ENCODE measurements at places on chromosomes 13 and 19.

GRCh38 chr13:42168496-42168895, 103.5 kb upstream of the AKAP11 start:
- DNase-seq = no peak

GRCh38 chr13:47277774-47278173, 380.9 kb upstream of the HTR2A start:
- no peak for DNase-seq

DNA sequence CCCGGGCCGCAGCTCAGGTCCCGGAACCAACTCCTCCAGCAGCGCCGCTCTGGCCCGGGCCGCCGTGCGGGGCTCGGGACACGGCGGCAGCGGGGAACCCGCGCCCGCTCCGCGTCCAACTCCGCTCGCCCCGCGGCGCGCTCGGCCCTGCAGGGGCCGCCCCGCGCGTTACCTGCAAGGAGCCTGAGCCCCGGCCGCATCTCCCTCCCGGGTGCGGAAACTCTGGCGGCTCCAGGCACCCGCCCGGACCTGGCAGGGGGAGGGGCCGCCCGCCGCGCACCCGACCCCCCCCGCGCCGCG, at the start of gene TMTC4:
Gene TMTC4 (minus strand): TSS at position 224 of the 300 bp plus-strand sequence. CDS start 4,433 bp downstream, outside the sequence.
- no peak for DNase-seq

GRCh38 chr13:75687150-75687763, 51.1 kb downstream of the LMO7 start:
- DNase-seq = no peak

- DNase-seq = no peak
These were observed 14.3 kb upstream of the QTRT1 start for GRCh38 chr19:10686661-10687517.

DNA sequence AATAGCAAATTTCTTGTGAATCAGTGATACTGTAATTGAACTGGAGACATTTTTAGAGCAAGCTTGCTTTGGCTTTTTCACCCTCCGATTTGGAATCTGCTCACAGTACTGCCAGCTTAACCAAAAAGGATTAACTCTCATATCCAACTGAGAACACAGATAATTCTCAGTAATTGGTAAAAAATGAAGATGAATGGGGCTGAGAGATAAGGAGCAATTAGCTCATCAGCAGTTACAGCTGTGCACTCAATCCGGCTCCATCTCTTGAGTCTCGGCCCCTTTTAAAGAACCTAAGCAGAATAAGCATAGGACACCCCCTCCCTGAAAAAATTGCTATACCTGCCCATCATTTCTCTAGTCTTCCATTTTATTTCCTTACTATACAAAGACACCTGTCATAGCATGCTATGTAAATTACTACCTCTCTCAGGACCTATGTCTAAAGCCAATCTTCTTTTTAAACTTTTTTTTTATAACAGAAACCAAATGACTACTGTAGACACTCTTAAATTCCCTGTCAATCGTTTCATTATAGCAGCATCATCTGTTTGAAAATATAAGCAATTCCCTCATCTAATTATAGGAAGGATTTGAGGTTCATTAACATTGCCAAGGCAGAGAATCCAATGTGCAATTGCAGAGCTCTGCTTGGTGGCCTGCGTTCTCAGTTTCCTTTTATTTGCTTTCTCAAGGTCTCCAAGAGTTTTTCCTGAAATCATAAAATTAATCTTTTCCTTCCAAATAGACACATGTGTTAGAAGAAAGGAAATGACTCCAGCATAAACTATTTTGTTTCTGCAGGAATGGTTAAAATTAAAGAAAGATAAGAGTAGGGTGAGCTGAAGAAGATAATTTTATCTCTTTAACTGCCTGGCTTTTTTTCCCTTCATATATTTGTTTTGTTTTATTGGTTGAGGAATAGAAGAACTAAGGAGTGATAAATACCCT, 242.1 kb downstream of the DACH1 start:
- no peak for DNase-seq

DNA sequence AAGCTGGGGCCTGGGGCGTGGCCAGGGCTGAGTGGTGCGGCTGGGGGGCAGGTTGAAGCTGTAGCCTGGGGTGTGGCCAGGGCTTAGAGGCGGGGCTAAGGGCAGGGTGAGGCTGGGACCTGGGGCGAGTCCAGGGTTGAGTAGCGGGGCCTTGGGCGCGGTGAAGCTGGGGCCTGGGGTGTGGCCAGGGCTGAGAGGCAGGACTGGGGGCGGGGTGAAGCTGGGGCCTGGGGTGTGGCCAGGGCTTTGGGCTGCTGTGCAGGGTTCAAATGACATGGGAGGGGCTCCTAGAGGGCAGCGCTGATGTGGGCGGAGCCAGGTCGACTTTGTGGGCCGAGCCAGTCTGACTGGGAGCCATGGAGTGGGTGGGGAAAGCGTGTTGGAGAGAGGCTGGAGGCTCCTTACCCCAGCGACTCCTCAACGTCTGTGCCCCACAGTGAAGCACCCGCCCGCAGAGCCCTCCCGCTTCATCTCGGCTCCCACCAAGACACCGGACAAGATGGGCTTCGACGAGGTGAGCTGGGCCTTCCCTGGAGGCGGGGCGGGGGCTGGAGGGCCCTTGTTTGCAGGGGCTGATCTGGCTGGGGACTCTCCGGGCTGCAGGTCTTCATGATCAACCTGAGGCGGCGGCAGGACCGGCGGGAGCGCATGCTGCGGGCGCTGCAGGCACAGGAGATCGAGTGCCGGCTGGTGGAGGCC, 21.5 kb downstream of the COLGALT1 start:
- DNase-seq = no peak

GRCh38 chr13:73230716-73231115, 171.9 kb downstream of the KLF5 start:
- DNase-seq = no peak

- DNase-seq = no peak
These were observed 2.8 kb upstream of the EPSTI1 start for GRCh38 chr13:42994878-42995277.

- DNase-seq = no peak
These were observed 13.9 kb downstream of the COL4A1 start for GRCh38 chr13:110293037-110293436.

DNA sequence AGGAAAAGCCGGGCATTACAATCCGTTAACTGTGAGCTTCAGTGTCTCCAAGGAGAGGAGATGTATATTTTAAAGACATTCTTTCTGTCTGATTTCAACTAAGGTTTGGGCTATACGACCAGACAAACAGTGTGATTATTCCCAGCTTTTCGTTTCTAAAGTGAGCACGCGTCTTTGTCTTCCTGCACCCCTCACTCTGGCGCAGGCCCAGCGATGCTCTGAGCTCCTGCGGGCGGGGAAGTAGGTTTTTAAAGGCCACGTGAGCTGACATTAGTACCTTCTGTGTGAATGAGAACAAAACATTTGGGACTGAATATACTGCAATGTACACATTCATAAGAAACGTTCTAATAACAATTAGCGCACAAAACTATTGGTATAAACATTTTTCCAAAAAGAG, 15.3 kb upstream of the RANBP3 start:
- DNase-seq = no peak

DNA sequence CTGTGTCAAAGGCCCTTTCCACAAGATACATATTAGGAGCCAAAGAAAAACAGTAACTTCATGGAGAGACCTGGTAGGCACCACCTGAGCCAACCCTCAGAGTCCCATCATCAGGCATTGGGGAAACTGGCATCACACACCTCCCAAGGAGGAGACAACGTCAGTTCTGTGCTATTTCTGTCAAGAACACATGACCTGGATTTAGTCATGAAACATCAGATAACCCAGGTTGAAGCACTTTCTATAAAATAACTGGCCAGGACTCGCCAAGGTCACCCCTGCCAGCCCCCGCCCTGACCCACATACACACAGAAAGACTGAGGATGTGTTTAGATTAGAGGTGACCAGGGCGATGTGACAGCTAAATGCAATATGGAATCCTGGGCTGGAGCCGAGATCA, 35.6 kb downstream of the COL4A1 start:
- no peak for DNase-seq

GRCh38 chr13:24863748-24864540, 100.0 kb downstream of the RNF17 start:
- no peak for DNase-seq

- no peak for DNase-seq
These were observed 1332.5 kb downstream of the SLITRK5 start for GRCh38 chr13:89003656-89004055.

- DNase-seq = no peak
These were observed 12.7 kb downstream of the SGTA start for GRCh38 chr19:2770055-2771013.

DNA sequence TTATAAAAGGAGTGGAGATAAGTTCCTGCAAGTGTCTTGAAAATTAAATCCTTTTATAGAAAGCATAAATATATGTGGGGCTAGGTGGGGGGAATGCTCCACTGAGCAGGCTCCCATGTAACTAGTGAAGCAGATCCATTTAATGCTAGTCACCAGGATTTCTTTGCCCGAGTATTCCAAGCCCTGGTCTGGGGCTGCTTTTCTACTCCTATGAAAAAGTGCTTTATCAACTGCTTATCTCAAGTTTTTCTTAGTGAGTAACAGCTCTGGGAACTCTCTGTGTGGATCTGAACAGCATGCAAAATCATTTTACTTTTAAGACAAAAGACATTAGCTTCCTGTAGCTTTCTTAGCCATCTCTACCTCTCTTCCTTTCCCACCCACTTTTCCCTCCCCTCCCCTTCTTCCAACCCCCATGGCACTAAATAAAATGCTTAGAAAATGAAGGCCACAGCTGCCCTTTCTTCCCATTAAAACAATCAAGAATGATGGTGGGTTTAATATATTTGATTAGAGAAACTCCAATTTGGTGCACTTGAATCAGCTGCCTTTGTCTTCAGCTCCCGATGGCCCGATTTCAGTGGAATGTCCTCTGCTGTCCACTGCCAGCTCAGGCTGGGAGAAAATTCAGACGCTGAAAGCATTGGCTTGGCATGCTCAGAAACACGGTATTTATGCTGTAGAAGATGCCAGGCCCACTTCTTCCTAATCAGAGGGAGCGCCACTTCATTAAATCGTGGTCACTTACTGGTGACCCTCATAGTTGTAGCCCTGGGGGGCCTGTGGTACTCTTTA, 475.1 kb downstream of the FOXO1 start:
- no peak for DNase-seq

GRCh38 chr13:98014766-98015165, 61.3 kb downstream of the IPO5 start:
- no peak for DNase-seq

GRCh38 chr13:36480726-36481427, 48.6 kb downstream of the CCNA1 start:
- DNase-seq = no peak

GRCh38 chr19:33468361-33469170, 53.0 kb downstream of the PEPD start:
- no peak for DNase-seq

DNA sequence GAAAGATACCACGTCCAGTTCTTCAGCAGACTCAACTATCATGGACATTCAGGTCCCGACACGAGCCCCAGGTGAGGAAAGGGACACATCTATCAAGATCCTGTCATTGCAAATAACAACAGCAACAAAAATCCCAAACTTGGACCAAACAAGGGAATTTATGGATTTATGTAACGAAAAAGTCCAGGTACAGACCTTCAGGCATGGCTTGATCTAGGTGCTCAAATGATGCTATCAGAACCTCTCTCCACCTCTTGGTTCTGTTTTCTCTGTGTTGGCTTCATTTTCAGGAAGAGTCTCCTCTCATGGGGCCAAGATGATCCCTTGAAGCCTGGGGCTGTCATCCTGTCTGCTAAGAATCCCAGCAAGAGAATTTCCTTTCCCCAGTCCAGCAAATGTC, 2.9 kb downstream of the FXYD5 start:
- DNase-seq = no peak

GRCh38 chr13:91632086-91632485, 233.7 kb downstream of the GPC5 start:
- DNase-seq = no peak

GRCh38 chr19:35447606-35448469, at the start of gene FFAR2:
Gene FFAR2, plus strand, starts transcription at chr19:35448257. Its CDS starts 1,458 bp downstream, at chr19:35449715.
- no peak for DNase-seq

- DNase-seq = no peak
These were observed 262.2 kb downstream of the KLF5 start for GRCh38 chr13:73321043-73321442.

GRCh38 chr19:9060564-9061340, 26.1 kb upstream of the OR1M1 start:
- DNase-seq = no peak

GRCh38 chr19:51521357-51521756, 10.1 kb downstream of the SIGLEC6 start:
- DNase-seq = no peak

GRCh38 chr13:109384491-109385241, 401.7 kb downstream of the IRS2 start:
- no peak for DNase-seq

DNA sequence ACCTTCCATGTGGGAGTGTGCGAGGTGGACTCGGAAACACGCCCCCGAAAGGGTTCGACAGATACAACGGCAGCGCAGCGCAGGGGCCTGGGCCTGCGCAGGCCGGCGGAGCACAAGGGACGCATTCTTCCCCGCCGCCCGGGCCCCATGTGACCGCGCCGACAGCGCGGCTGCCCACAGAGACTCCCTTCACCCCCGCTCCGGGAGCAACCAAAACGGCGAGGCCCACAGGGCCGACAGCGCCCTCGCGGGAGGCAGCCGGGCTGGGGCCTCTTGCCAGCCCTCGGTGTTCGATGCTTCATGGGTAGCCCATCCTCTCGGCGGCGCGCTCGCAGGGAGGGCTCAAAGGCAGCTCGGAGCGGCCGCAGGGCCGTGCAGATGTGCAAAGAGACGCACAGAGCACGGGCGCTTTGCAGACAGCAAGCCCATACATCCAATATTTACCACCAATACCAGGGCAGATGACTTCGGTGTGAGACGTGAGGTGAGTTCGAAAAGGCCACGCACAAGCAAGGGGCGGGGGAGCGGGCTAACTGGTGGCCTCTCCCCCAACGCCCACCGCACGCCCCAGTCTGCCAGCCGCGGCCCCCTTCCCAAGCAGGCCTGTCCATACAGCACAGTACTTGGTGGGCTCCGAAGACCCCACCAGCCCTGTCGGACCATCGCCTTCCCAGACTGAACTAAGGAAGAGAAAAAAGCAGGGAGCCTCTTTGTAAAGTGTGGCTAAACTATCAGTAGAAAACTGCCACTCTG, 89.9 kb downstream of the CRYL1 start:
- no peak for DNase-seq

GRCh38 chr19:14772467-14772866, 5.9 kb downstream of the ADGRE2 start:
- DNase-seq = no peak

GRCh38 chr19:2236064-2236313, 140 bp downstream of the PLEKHJ1 start:
- no peak for DNase-seq

- DNase-seq = no peak
These were observed 8.4 kb downstream of the KANK3 start for GRCh38 chr19:8334458-8335342.

DNA sequence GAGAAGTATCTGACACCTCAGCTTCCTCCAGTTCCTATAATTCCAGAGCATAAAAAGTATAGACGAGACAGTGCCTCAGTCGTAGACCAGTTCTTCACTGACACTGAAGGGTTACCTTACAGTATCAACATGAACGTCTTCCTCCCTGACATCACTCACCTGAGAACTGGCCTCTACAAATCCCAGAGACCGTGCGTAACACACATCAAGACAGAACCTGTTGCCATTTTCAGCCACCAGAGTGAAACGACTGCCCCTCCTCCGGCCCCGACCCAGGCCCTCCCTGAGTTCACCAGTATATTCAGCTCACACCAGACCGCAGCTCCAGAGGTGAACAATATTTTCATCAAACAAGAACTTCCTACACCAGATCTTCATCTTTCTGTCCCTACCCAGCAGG, 3.1 kb downstream of the KLF5 start:
- no peak for DNase-seq

- DNase-seq = no peak
These were observed 477.1 kb upstream of the SGCG start for GRCh38 chr13:22703601-22704209.
